ENCODE measurements at places on chromosomes 4 and X.

DNA sequence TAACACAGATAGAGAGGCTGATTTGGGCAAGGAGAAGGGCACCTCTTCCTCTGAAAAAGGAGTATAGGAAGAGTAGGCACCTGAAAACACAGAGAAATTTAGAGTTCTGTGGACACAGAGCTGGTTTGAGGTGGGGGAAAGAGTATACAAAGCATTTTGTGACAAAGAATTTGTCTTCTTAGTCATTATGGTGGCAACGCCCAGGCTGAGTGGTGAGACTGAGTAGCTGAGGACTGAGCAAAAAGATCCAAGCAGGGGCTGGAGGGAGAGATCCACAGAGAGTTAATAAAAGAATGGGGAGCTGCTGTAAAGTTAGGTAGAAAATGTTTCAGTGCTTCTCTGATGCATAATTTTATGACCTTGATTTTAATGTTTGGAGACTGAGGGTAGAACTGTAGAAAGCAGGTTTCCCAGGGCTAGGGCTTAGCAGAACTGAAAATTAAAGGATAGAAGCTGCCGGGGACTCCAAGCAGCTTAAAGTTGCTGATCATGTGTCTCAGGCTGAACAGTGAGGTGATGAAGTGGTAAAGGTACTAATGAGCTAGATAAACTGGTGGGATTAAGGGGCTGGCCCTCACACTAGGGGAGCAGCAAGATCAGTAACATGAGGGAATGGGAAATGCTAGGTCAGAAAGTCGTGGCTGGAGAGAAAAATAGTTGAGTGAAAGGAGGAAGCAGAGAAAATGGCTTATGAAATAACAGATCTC, 118.9 kb downstream of the CEP44 start:
- H3K36me3 ChIP-seq: no peaks in the 10 kb centered on the region
- no peaks in the 10 kb centered on the region for H3K27me3 ChIP-seq
- H3K4me3 ChIP-seq: no peak overlapping the region
- H3K27ac ChIP-seq: no peak overlapping the region

DNA sequence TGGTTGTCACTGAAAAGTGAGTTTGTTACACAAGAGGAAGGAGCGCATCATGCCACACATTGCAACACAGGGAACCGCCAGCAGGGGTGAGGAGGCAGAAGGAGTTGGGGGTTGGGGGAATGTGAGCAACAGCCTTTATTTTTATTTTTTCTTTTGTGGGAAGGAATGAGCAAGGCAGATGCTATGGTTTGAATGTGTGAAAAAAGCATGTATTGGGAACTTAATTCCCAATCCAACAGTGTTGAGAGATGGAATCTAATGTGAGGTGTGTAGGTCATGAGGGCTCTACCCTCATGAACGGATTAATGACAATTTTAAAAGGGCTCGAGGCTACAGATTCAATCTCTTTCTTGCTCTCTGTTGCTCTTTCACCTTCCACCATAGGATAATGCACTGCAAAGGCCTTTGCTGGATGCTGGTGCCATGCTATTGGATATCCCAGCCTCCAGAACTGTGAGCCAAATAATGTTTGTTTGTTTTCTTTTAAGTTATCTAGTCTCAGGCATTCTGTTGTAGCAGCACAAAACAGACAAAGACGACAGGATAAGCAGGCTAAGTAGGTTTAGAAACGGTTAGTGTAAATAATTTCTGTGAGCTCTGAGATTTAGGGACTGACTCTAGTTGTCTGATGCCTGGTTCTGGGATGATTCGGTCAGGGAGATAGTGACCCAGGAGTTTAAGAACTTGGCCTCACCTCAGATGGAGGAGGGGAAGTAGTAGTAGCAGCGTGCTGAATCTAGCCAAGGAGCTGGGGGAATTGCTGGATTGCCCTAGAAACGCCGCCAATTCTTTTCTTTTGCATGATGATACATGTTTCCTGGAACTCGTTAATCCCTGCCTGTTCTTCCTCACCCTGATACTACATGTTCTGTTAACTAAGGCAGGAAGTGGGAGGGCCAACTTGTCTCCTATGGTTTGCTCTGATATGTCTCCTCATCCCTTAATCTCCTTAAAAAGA, 156.6 kb upstream of the CTSO start:
- H3K4me3 ChIP-seq: no peak overlapping the region
- no peaks in the 10 kb centered on the region for H3K4me1 ChIP-seq
- H3K36me3 ChIP-seq: no peaks in the 10 kb centered on the region
- no peak for DNase-seq

GRCh38 chr4:77044461-77045150, 31.2 kb downstream of the CCNI start:
- no peaks in the 10 kb centered on the region for H3K36me3 ChIP-seq
- H3K27me3 ChIP-seq: no peaks in the 10 kb centered on the region
- peak overlapping the region; percentile 76 for H3K27ac ChIP-seq
- H3K4me3 ChIP-seq: no peak overlapping the region
- DNase-seq: no peak
- H3K4me1 ChIP-seq: peaks cover 8% of the 10 kb centered on the region

GRCh38 chr4:130985371-130985770, 1889.4 kb downstream of the C4orf33 start:
- H3K27me3 ChIP-seq: no peaks in the 10 kb centered on the region
- no peak overlapping the region for H3K4me3 ChIP-seq
- H3K36me3 ChIP-seq: no peaks in the 10 kb centered on the region
- H3K27ac ChIP-seq: no peak overlapping the region
- H3K4me1 ChIP-seq: no peaks in the 10 kb centered on the region

DNA sequence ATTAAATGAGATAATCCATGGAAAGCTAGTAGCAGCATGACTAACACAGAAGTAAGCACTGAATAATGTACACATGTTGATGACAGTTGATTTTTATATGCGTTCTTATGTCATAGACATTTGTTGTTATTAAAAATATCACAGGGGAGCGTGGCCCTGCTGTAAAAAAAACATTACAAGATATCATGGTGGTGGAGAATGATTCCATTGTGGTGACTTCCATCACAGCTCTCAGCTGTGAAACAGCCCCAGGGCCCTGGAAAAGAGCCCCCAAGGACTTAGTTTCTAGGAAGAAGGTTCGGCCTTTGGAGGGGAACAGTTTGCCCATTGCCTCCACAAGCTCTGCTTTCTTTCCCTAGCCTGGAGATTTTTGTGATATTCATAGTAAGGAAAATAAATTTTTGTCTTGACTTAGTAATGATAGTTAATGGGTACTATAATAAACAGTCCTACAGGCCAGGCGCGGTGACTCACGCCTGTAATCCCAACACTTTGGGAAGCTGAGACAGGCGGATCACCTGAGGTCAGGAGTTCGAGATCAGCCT, 49.9 kb downstream of the FAM114A1 start:
- H3K36me3 ChIP-seq: peaks cover 1% of the 10 kb centered on the region
- H3K4me3 ChIP-seq: no peak overlapping the region
- no peaks in the 10 kb centered on the region for H3K27me3 ChIP-seq
- H3K4me1 ChIP-seq: peaks cover 15% of the 10 kb centered on the region
- no peak for DNase-seq

DNA sequence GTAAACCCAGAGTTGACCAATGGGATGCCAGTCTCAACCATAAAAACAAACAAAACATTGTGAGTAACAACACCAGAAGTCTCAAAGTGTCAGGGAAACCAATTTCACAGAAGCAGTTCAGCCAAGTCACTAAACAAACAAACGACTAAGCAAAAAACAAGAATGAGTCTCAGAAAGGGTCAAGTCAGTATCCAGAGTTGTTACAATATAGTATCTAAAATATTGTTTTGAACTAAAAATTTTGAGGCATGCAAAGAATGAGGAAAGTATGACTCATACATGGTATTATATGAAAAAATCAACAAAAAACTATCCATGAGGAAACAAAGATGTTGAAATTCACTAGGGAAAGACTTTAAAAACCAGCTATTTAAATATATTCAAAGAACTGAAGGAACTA, 70.6 kb downstream of the AR start:
- DNase-seq: no peak
- H3K4me1 ChIP-seq: no peaks in the 10 kb centered on the region
- H3K36me3 ChIP-seq: no peaks in the 10 kb centered on the region

- peaks cover 23% of the 10 kb centered on the region for H3K27me3 ChIP-seq
- no peaks in the 10 kb centered on the region for H3K36me3 ChIP-seq
- H3K4me1 ChIP-seq: no peaks in the 10 kb centered on the region
Measured at GRCh38 chr4:154452798-154453346, 38.7 kb downstream of the DCHS2 start.

DNA sequence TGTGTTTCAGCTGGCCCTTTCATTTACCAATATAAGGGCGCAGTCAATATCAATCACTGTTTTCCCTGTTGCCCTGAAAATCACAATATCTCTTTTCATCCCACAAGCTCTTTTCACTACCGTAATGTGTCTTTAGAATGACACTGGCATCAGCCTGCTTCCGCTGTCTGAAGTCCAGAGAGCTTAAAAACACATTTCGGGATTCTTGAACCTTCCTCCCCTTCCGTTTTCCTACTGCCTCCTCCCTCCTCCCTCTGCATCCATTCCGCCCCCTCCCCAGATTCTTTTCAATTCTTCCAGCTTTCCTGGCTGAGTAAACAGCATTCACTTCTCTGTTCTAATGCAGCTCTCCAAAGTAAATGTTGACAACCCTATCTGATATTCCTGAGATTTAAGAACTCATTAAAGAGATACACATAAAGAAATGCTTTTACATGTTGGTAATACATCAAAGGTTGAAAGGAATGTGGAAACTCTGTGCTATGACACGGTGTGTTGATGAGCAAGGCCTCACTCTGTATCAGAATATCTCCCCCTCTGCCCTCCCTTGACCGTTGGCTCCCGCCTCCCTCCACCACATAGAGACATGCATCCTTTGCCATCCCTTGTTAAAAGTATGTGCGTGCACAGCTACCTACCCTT, 83.5 kb upstream of the SPRY1 start:
- peaks cover 33% of the 10 kb centered on the region for H3K36me3 ChIP-seq
- H3K4me3 ChIP-seq: no peak overlapping the region
- no peak overlapping the region for H3K27ac ChIP-seq
- no peaks in the 10 kb centered on the region for H3K4me1 ChIP-seq
- no peaks in the 10 kb centered on the region for H3K27me3 ChIP-seq

- no peaks in the 10 kb centered on the region for H3K36me3 ChIP-seq
- no peak overlapping the region for H3K4me3 ChIP-seq
- no peak overlapping the region for H3K27ac ChIP-seq
Measured at GRCh38 chr4:94411296-94411695, 40.4 kb upstream of the PDLIM5 start.

DNA sequence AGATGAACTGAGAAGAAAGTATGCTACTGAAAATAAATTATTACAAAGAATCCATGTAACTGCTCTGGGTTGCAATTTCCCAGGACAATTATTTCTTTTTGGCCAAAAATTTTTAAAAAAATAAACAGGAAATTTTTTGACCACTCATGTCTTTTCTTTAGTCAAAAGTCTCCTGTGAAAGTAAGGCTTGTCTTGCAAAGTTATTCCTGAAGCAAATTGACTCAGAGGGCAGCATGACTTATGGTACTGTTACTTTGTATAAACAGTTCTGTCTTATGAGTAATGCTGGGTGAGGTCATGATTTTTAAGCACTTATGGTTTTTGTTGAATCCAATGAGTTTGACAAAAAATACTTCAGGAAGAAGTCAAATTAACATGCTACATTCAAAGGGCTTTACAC, 292.8 kb upstream of the ARSJ start:
- H3K27ac ChIP-seq: no peak overlapping the region
- no peak overlapping the region for H3K4me3 ChIP-seq

DNA sequence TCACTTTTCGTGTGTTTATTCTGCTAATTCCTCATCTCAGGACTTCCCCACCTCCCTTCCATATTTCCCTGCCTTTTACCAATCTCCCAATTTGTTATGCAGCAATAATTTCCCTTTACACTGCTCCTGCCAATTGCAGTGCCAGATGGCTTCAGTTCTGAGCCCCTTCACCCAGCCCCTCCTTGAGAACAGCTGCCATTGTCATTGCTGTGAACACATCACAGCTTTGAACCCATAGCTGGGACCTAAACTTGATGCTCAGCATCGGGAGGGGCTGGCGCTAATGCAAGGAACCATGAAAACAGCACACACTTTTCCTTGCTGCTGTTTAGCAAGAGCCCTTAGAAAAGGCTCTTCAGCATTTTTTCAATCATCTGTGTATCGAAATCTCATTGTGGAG, 104.9 kb downstream of the ALPK1 start:
- no peaks in the 10 kb centered on the region for H3K4me1 ChIP-seq
- H3K27me3 ChIP-seq: no peaks in the 10 kb centered on the region
- no peak for DNase-seq

GRCh38 chr4:12319765-12320164, 891.1 kb upstream of the HS3ST1 start:
- no peak for DNase-seq
- H3K27ac ChIP-seq: no peak overlapping the region
- H3K4me3 ChIP-seq: no peak overlapping the region
- no peaks in the 10 kb centered on the region for H3K27me3 ChIP-seq
- no peaks in the 10 kb centered on the region for H3K4me1 ChIP-seq
- no peaks in the 10 kb centered on the region for H3K36me3 ChIP-seq

- H3K4me1 ChIP-seq: no peaks in the 10 kb centered on the region
- H3K27me3 ChIP-seq: peaks cover 17% of the 10 kb centered on the region
- no peak overlapping the region for H3K27ac ChIP-seq
- no peaks in the 10 kb centered on the region for H3K36me3 ChIP-seq
- H3K4me3 ChIP-seq: no peak overlapping the region
Measured at GRCh38 chr4:129254526-129254925, 158.6 kb downstream of the C4orf33 start.
